ENCODE measurements at places on chromosomes 2 and 18.

DNA sequence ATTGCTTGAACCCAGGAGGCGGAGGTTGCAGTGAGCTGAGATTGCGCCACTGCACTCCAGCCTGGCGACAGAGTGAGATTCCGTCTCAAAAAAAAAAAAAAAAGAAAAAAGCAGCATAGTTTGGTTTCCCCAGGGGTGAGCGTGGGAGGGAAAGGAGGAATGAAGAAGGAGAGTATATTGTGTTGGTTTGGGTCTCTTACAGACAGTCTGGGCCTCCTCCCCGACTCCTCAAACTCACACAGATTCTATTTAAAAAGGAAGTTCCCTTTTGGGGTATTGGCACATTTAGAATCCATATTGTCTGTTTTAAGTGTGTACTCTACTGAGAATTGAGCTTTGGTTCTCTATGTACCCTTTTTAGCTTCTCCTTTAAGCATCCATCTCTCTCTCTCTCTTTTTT, 27.4 kb upstream of the SLC20A1 start:
- DNase-seq, result no peak

GRCh38 chr2:236956031-236956618, 129.6 kb upstream of the COPS8 start:
- DNase-seq, result no peak

- no peak for DNase-seq
Measured at GRCh38 chr2:8609357-8609811, 72.5 kb upstream of the ID2 start.

GRCh38 chr2:32559136-32559535, 68.7 kb upstream of the TTC27 start:
- DNase-seq, result no peak

DNA sequence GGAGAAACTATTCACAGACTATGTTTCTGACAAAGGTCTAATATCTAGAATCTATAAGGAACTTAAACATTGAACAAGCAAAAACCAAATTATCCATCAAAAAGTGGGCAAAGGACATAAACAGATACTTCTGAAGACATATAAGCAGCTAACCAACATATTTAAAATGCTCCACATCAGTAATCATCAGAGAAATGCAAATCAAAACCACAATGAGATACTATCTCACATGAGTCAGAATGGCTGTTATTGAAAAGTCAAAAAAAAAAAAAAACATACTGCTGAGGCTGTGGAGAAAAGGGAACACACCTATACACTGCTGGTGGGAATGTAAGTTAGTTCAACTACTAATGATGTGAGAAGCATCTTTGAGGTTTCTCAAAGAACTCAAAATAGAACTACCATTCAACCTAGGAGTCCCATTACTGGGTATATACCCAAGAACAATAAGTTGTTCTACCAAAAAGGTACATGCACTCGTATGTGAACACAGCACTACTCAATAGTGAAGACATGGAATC, 220.4 kb upstream of the TFPI start:
- DNase-seq, result no peak
